ENCODE measurements at places on chromosomes 7 and 10.

DNA sequence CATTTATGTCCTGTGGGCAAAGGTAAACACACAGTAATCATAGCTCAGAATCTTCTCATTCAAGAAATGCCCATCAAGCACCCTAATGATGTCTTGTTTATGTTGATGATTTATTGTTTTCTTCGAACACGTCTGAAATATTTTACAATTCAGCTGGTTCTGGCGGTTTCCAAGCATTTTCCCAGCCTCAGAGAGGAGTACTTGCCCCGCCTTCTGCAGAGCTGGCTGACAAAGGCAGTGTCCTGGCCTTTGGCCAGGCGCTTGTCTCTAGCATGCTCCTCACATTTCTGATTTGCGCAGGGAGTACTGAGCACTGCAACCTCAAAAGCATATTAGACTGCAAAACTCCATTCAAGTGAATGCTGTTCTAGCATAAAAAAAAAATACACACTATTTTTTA, 314.2 kb upstream of the GNAI1 start:
- DNase-seq: peak; percentile 52

- no peak for DNase-seq
Measured at GRCh38 chr7:44845451-44845850, 2.4 kb downstream of the H2AZ2 start.

DNA sequence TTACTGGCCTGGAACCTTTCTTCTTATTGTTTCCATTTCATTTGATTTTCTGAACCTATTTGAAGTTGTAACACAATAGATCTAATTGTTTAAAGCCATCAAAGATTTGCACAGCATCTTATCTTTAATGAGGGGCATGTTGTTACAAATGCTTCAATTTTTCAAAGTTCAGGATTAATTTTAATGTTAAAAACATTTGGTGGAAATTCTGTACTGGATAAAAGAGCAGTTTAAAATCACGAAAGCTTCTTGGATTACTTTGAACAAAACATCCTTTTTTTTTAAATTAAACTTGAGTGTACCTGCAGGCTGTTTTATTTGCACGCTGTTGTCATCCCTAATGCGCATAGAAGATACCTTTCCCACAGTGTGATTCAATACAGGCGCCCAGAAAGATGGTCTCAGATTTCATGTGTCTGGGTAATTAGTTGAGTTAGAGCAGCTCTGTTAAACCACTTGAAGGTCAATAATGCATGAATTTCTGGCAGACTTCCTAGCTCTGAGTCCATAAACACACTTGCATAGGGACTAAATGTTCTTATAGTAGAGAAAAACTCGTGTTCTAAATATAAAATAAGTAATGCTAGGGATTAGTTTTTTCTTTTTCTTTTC, 29.3 kb upstream of the DDX50 start:
- DNase-seq: peak; percentile 99

- DNase-seq: no peak
Measured at GRCh38 chr10:123529146-123529760, 136.9 kb upstream of the GPR26 start.

- no peak for DNase-seq
Measured at GRCh38 chr7:94449151-94449725, 54.5 kb downstream of the COL1A2 start.

DNA sequence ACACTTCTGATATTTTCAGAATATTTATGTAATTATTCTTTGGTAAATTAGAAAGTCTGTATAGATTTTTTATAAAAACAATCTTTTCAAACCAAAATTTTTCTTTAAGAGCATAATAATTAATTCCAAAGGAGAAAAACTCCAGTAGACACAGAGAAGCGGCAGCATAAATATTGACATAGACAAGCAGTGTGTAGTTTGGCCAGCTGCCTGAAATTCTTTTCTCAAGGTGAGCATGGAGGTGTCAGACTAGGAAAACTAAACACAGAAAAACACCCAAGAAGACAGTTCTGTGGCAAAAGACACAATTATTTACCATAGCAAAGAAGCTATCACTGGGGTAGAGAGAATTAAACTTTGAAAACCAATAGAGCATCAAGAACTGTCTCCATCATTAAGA, 82.4 kb downstream of the KLF6 start:
- no peak for DNase-seq

DNA sequence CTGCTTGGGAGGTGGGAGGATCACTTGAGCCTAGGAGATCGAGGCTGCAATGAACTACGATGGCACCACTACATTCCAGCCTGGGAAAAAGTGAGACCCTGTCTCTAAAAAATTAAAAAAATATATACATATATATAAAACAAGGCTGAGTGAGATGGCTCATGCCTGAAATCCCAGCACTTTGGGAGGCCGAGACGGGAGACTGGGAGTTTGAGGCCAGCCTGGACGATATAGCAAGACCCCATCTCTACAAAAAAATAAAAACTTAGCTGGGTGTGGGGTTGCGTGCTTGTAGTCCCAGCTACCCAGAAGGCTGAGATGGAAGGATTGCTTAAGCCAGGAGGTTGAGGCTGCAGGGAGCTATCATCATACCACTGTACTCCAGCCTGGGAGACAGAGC, 87.6 kb downstream of the CARD11 start:
- DNase-seq: no peak

DNA sequence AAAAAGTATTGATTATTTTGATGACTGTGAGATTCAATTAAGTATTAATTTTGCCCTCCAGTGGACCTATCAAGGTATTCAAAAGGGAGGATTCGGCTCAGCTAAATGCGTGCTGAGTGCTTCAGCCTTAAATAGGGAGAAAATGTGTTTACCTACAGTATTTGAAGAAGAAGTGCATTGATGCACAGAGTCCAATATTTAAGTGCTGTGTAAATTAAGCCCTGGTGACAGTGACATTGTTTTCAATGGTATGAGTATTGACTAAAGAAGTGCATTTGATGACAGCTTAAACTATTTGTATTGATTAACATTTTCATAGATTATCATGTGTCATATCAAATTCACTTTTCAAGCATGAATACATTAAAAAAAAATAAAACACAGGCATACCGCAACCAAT, 106.6 kb downstream of the POU6F2 start:
- DNase-seq: no peak

DNA sequence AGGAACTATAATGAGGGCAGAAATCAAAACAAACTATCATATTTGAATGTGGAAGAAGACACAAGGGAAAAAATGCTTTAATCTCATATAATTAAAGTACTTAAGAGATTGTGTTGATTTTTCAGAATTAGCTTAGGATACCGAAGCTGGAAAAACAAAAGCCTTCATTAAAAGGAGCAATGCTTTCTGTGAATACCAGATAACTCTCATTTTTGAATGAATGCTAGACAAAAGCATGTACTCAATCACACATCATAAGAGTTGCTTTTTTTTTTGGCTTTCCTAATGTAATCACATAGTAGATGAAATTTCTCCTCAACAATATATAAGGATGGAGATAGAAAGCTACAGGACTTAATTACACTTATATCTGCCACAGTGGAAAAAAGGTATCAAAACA, 43.3 kb downstream of the CADPS2 start:
- no peak for DNase-seq

GRCh38 chr10:48667960-48668590, 16.6 kb upstream of the WDFY4 start:
- no peak for DNase-seq

- peak; percentile 98 for DNase-seq
Measured at GRCh38 chr10:113026679-113027078, 76.6 kb downstream of the TCF7L2 start.

DNA sequence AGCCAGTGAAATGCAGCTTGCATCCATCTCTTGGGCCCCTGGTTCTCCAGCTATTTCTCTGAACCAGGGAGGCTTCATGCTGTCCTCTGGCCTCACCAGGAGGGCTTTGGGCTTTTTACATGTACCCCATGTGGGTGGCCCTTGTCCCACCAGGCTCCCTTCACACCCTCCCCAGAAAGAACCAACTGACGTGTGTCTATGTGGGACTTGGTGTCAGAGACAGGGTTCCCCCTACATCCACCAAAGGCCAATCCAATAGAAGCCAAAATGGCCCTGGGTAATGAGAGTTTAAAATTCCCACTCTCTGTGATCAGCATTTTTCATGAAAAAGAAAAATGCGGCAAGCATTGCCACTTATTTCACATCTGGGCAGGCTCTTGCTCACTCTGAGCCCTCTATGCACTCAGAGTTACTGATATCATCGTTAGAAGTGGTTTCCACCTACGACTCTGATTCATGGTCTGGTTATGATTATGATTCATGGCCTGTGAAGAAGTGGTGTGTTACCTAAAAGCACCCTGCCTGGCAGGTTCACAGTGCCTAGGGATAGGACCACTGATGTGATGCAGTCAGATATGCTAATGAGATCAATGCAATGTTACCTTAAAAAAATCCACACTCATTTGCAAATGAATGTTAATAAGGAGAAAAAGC, 133.5 kb downstream of the BUB3 start:
- DNase-seq: peak; percentile 34

GRCh38 chr7:103001210-103001609, 73.4 kb downstream of the FBXL13 start:
- no peak for DNase-seq

- no peak for DNase-seq
Measured at GRCh38 chr7:149524394-149524793, 26.8 kb upstream of the ZNF746 start.

DNA sequence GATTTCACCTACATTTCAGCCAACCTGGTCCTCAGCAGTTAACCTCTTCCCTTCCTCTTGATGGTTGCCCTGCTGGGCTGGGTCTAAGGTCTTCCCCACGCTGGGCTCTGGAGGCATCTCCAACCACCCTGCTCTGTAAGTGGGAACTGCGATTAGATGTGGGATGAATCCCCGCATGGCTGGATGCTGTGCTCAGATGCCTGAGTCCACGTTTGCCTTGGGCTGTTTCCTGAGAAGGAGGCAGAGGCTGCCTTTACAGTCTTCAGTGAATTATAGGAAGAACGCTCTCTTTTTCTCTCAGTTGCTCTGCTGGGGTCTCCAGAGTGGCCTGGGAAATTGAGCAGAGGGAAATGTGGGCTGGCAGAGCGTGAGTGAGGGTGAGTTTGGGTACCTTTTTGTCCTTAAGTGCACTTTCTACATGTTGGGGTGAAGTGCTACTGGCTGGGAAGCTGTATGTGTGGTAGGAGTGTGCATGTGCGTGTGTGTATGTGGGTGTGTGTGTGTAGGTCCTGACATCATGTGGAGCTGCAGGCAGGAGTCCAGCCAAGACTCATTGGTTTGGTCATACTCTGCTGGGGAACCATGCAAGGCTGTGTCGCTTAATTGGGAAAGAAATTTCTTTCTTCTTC, 1.5 kb downstream of the GIMAP8 start:
- DNase-seq: no peak

GRCh38 chr10:132687181-132687892, 98.6 kb downstream of the NKX6-2 start:
- DNase-seq: no peak

- no peak for DNase-seq
Measured at GRCh38 chr10:112758961-112759360, 191.1 kb upstream of the TCF7L2 start.

DNA sequence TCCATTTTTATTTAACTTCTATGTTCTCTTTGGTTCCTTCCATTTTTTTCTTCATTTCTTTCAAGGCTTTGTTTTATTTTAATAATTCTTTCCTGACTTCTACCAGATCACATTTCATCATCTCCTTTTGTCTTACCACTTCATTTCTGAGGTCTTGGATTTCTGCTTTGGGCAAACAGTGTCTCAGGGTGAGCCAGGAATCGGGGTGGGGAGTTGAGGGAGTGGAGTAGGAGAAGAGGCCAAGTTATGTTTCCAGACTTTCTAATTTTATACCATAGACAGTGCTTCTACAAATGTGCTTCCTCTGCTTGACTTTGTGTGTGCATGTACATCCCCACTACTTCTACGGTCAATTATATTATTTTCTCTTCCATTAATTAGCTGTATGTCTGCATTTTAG, 112.1 kb downstream of the PRKG1 start:
- no peak for DNase-seq

GRCh38 chr10:48714088-48714487, 29.4 kb downstream of the WDFY4 start:
- DNase-seq: no peak

GRCh38 chr10:126836009-126836408, 69.2 kb upstream of the DOCK1 start:
- no peak for DNase-seq

DNA sequence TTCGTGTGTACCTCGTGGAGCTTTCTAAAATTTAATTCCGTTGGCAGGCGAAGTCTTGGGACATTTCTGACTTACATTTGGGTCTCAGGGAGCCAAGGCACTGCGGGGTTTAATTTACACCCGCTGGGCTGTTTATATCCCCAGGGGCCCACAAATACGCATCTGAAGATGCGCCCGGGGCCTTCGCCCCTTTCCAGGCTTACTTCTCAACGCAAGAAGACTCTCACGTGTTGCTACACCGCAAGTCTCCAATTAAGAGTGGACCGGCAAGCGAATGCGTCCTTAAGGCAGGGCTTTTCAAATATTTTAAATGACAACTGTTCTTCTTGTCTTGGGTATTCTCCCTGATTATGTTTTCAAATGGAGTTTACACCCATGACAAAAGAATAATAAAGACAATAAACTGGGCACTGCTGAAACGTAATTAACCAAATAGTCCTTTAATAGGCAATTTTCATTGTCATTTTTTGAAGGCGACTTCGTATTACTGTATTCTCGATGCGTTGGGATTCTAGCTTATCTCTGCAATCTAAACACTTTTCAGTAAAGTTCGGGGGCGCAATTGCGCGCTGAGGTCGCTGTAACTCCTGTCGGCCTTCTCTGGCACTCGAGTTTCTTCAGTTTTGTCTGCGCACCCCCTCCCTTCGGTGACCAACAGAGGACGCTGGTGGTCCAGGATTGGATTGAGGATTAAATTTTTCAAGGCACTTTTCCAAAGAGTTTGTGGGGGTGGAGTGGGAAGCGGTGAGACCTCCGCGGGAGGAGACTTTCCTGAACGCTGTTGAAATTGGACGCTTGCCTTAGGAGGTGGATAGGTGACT, 837 bp upstream of the IGFBP3 start:
- DNase-seq: peak; percentile 56

DNA sequence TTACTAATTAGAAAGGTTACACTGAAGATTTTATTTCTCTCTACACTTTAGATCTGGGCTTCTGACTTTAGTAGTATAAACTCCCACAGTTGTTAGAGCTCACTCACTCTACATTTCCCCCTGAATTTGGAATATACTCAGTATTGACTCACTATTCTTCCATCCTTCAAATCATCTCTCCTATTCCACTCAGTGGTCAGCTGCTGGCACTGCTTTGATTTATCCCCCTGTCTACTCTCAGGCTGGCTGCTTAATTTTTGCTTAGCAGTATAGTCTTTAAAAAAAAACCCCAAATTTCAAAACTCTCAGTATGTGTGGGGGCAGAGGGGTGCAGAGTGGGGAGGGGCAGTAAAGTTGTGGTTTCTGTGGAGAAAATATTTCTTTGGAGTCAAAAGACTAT, 68.9 kb downstream of the CDK6 start:
- DNase-seq: no peak

- no peak for DNase-seq
Measured at GRCh38 chr7:69682518-69682917, 84.2 kb downstream of the AUTS2 start.

- no peak for DNase-seq
Measured at GRCh38 chr10:9823268-9823930, 1194.3 kb upstream of the CELF2 start.

- DNase-seq: no peak
Measured at GRCh38 chr7:131508754-131509486, 47.5 kb downstream of the PODXL start.

- no peak for DNase-seq
Measured at GRCh38 chr7:106381252-106381651, 96.5 kb upstream of the NAMPT start.

Data from astrocyte of the cerebellum (primary cell).